ENCODE measurements at places on chromosomes 7 and 10.

DNA sequence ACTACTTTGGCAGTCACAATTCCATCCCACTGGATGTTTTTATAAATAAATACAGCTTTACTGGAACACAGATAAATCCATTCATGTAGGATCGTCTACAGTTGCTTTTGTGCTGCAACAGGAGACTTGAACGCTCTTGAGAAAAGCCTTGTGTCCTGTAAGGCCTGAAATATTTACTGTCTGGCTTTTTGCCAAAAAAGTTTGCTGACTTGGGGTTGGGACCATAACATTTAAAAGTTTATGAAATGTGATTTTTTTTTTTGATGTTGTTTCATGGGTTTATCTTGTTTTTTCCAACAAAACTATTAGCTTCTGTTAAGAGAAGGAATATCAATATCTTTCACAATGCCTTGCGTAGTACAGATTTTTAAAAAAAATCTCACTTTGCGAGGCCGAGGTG lies 71.1 kb upstream of the MINDY3 start:
- no peak overlapping the region for H3K27ac ChIP-seq
- no peaks in the 10 kb centered on the region for H3K27me3 ChIP-seq
- DNase-seq: no peak
- H3K4me3 ChIP-seq: no peak overlapping the region
- H3K36me3 ChIP-seq: no peaks in the 10 kb centered on the region

- no peak overlapping the region for H3K27ac ChIP-seq
- peak; percentile 27 for DNase-seq
- no peaks in the 10 kb centered on the region for H3K4me1 ChIP-seq
- no peaks in the 10 kb centered on the region for H3K36me3 ChIP-seq
Measured at GRCh38 chr10:87578842-87579401, 74.2 kb downstream of the MINPP1 start.

DNA sequence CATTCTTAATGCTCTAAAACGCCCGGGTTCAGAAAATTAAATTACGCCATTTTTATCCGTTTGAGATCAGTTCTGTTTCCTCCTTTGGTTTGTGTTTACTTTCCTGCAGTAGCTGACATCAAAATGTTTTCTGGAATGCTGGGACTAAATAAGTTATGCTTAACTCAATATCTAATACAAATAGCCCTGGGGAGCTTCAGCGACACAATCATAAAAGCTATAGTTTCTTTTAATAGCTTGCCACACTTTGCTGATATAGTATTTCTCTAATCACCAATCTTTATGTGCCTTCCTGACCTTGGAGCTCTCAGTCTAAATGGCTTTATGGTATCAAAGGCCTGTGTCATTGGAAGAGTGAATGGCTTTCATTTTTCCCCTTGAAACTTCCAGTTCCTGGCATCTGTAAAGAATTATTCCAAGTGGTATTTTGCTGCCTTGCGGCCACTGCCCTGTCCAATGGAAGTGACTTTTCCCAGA lies 202.7 kb downstream of the HDAC9 start:
- no peaks in the 10 kb centered on the region for H3K4me1 ChIP-seq
- no peaks in the 10 kb centered on the region for H3K36me3 ChIP-seq
- DNase-seq: no peak
- H3K27ac ChIP-seq: no peak overlapping the region

DNA sequence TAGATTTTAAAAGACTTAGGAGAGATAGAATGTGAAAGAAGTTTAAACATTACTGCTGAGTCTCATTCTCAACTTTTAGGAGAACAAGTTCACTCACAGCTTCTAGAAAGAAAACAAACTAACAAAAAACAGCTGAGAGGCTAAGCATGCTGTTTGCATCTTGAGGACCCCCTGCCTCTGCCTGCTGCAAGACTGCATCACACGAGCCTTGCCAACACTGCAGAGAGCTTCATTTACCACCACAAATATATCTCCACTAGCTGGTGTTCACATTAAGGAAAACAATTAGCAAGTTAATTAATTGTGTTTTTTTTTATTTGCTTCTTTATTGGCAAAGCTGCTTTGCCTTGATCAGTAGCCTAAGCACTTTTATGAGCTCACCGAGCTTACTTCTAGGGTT lies 336.6 kb upstream of the KIAA1217 start:
- no peak overlapping the region for H3K27ac ChIP-seq
- no peak for DNase-seq
- no peak overlapping the region for H3K4me3 ChIP-seq
- peaks cover 6% of the 10 kb centered on the region for H3K4me1 ChIP-seq
- H3K36me3 ChIP-seq: no peaks in the 10 kb centered on the region

GRCh38 chr7:2573761-2574160 lies 15.0 kb downstream of the IQCE start:
- no peaks in the 10 kb centered on the region for H3K4me1 ChIP-seq
- no peak for DNase-seq
- H3K4me3 ChIP-seq: no peak overlapping the region
- no peaks in the 10 kb centered on the region for H3K27me3 ChIP-seq

- H3K4me3 ChIP-seq: no peak overlapping the region
- no peak for DNase-seq
- no peak overlapping the region for H3K27ac ChIP-seq
Measured at GRCh38 chr10:103758294-103758681, 97.1 kb downstream of the SH3PXD2A start.

DNA sequence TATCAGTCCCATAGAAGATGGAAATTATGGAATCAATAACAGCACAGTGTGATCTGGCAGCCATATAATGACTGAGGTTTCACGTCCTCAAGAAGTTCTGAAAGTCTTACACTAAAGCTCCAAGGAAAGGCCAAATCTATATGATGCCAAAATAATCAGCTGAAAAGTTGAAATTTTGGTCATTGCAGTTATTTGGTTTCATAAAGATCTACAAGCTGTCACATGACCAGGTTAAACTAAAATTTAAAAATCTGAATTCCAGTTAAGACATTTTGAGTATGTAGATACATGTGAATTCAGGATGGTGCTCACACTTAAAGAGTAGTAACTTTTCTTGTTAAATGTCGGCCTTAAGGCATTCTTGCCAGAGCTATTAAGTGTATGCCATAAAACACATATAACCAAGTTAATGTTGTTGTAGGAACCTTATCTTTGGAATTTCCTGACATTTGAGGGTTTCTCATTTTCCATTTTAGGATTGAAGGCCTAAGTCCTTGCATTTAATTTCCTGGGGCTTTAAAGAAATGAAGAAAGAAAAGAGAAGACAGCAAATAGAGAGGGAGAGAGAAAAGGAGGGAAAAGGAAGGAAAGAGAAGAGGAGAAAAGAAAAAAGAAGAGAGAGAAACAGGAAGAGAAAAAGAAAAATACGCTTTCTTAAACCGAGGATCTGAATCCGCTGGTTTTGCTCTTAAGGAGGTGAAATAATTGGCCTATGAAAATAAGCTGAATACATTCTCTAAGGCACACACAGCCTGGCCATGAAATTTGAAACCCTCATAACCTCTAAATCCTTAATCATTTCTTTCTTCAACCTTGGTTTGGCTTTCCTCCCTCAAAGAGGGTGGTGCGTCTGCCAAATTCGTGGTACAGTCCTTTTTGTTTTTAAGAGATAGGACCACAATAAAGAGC lies 43.8 kb downstream of the DENND2A start:
- DNase-seq: peak; percentile 34

DNA sequence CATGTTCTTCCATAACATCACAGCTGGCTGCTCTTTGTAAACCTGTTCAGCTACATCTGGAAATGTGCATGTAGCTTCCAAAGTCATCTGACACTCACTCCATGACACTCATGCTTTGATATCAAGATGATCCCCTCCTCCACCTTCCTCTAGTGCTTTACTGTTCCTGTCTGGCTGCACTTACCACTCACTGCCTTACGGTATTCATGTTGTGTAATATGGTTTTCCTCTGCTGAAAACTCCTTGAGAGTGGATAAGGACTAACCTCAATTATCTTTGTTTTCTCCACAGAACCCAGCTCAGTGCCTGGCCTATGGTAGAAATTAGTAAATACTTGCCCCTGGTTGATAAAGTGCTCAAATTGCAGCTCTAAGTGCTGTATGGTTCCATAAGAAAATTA lies 483.9 kb downstream of the HTR7 start:
- H3K27ac ChIP-seq: no peak overlapping the region
- no peak for DNase-seq

DNA sequence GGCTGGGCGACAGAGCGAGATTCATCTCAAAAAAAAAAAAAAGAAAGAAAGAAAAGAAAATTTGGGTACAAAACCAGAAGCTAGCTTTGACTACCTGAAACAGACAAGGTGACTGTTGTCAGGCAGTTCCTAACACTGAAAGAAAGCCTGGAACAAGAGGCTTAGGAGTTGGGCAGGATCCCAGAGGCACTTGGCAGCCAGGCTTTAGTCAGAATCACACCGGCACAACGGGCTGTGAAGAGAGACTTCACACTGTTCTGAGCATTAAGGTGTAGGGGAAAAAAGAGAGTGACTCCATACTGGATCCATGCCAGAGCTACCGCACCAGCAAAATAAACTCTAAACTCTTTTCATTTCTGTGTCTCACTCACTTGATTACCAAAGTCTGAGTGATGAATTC lies 130.8 kb downstream of the ZNF467 start:
- no peaks in the 10 kb centered on the region for H3K4me1 ChIP-seq
- DNase-seq: no peak
- H3K4me3 ChIP-seq: no peak overlapping the region

DNA sequence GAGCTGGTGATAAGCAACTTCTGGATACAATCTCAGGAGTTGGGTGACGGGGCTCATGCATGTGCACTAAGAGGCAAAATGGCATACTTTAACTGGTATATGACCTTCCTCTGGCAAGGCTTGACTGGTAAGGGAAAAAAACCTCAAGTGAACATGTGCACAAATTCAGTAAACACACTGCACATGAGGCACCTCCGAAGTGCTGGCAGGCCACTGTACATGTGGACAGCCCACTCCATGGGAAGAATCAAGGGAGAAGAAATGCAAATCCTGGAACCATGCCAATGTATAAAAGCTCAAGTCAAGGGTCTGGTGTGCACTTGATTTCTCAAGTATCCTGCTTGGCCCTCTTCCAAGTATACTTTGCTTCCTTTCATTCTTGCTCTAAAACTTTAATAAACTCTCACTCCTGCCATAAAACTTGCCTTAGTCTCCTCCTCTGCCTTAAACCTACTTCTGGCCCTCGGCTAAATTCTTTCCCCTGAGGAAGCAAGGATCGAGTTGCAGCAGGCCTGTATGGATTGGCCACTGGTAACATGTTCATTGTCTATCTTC lies 167.2 kb downstream of the RAMP3 start:
- H3K36me3 ChIP-seq: no peaks in the 10 kb centered on the region
- no peak for DNase-seq
- no peak overlapping the region for H3K27ac ChIP-seq

DNA sequence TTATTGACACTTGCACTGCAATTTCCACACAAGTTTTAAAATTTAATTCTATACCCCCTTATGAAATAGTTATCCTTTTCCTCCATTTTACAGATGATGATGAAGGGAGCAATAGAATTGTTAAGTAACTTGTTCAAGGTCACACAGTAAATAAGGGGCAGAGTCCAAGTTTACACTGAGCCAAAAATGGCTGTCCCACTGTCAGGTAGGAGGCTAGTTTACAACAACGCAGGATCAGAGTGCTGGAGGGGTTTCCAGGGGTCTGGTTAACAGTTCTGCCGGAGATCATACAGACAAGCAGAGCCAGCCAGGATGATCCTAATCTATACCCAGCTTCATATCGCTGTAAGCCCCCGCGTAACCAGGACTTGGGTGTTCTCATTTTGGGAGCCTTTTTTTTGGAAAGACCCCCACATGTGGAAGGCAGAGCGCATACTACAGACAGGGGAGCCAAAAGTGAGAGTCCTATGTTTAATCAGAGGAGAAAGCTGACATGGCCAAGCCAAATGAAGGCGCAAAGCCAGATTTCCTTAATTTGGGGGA lies 524 bp upstream of the UNC5B start:
- H3K27ac ChIP-seq: no peak overlapping the region
- H3K36me3 ChIP-seq: no peaks in the 10 kb centered on the region
- H3K27me3 ChIP-seq: peaks cover 3% of the 10 kb centered on the region
- no peak for DNase-seq

DNA sequence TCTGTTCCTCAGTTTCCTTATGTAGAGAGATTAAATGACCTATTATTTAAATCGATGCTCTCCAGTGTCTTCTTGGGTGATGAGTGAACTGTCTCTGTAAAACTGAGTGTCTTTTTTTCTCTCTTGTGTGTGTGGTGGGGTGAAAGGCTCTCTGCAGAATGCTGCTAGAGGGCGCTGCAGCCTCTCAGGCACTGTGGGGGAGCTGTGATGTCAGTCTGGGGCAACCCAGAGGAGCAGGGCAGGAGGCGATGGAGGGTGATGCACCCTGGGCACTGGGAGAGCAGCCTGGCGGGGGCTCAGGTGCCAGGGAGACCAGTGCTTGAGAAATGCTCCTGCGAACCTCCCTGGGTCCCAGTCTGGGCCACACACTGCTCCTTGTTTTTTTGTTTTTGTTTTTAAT lies 110.1 kb upstream of the POM121L12 start:
- H3K27me3 ChIP-seq: no peaks in the 10 kb centered on the region
- H3K27ac ChIP-seq: no peak overlapping the region
- H3K4me3 ChIP-seq: no peak overlapping the region
- no peaks in the 10 kb centered on the region for H3K36me3 ChIP-seq
- no peaks in the 10 kb centered on the region for H3K4me1 ChIP-seq

GRCh38 chr7:37765872-37766525 lies 82.4 kb upstream of the NME8 start:
- H3K27ac ChIP-seq: no peak overlapping the region
- H3K4me1 ChIP-seq: no peaks in the 10 kb centered on the region
- no peaks in the 10 kb centered on the region for H3K36me3 ChIP-seq
- DNase-seq: no peak

DNA sequence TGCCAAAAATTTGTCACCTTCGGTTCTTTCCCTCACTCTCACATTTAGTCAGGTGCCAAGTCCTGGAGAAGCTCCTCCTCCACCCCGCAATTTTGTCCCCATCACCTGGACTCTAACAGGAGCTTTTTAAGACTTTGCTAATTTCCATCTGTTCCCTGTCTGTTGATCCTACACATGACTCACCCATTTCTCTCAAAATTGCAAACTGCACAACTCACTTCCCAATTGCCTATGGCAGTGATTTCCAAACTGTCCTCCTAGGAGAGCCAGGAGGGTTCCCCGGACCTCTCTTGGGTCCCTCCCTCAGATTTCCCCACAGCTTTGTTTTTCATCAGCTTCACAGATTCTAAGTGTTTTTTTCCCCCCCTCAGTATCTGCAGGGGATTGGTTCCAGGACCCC lies 120.3 kb downstream of the WNT2 start:
- H3K27me3 ChIP-seq: no peaks in the 10 kb centered on the region
- H3K27ac ChIP-seq: no peak overlapping the region
- no peak overlapping the region for H3K4me3 ChIP-seq
- peaks cover 7% of the 10 kb centered on the region for H3K36me3 ChIP-seq
- peaks cover 13% of the 10 kb centered on the region for H3K4me1 ChIP-seq
- DNase-seq: no peak

GRCh38 chr7:11681461-11681860 lies 150.5 kb downstream of the THSD7A start:
- DNase-seq: no peak
- H3K36me3 ChIP-seq: no peaks in the 10 kb centered on the region
- H3K27ac ChIP-seq: no peak overlapping the region

GRCh38 chr10:28801869-28802268 lies 124.5 kb downstream of the BAMBI start:
- H3K4me3 ChIP-seq: no peak overlapping the region
- no peak overlapping the region for H3K27ac ChIP-seq
- no peaks in the 10 kb centered on the region for H3K27me3 ChIP-seq
- DNase-seq: no peak
- no peaks in the 10 kb centered on the region for H3K4me1 ChIP-seq
- H3K36me3 ChIP-seq: no peaks in the 10 kb centered on the region

- no peaks in the 10 kb centered on the region for H3K27me3 ChIP-seq
- no peak overlapping the region for H3K27ac ChIP-seq
- no peak for DNase-seq
- H3K4me3 ChIP-seq: no peak overlapping the region
- H3K4me1 ChIP-seq: no peaks in the 10 kb centered on the region
Measured at GRCh38 chr10:43284341-43284910, 17.6 kb upstream of the RASGEF1A start.

All from SJCRH30 (cell line).